ENCODE measurements at places on chromosomes 6 and 20.
A peak's percentile ranks its signal among the peaks of the same experiment; 100 is the strongest.

DNA sequence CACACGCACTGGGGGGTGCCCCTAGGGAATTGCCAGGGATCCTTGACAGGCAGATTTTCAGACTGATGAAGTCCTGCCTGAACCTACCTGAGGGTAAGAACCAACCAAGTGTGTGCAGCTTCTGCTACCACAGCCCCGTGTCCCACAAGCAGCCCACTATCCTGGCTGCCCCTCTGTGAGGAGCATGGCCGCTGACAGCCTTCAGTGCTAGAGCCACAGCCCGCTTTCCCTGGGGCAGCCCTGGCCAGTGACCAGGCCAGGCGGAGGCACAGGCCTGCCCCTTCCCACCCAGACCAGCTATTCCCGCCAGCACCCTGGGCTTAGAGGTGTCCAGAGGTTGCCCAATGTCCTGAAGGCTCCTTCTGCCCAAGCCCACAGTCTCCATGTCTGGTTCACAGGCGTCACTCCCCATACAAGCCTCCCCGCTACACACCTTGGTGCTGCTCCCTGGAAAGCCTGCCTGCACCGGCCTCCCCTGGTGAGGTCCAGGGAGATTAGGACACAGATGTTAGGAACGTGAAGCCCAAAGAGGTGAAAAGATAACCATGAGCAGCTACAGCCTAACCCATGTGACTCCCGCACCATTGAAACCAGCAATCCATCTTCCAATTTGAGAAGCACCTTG lies 207.0 kb downstream of the SYNDIG1 start:
- no peak for DNase-seq

GRCh38 chr20:997486-997885 lies 4.6 kb downstream of the RSPO4 start:
- no peak for DNase-seq

- no peak for DNase-seq
Measured at GRCh38 chr6:3516092-3516491, 59.2 kb upstream of the SLC22A23 start.

GRCh38 chr6:43267619-43268354 lies 24.5 kb downstream of the TTBK1 start:
- DNase-seq = no peak

- no peak for DNase-seq
Measured at GRCh38 chr20:22977047-22977785, 57.9 kb upstream of the SSTR4 start.

DNA sequence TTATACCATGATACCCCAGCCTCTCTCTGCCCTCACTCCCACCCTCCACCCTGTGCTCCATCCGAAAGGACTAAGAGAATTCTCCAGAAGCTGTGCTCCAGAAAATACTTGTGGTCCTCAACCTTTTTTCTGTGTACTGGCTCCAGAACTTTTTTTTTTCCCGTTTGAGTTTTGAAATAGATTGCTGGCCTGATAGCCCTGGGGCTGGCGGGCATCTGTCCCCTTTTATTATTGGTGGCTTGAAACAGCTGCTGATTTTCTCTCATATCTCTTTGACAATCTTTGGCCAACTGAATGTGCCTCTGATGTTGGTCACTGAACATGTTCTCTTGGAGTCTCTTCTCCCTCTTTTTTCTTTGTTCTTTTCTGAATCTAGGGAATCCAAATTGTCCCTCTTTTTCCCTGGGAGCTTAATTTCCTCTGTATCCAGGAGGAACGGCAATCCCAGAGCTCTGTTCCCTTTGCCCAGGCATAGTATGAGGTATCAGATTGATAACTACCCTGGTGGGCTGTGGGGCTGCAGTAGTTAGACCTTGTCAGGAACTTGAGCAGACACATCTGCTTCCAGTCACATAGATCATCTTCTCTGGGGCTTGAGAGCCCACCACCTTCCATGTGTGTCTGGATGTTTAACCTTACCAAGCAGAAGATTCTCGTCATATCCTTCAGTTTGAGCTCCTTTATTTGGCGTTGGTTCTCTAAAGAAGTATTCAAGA lies 1.6 kb downstream of the PPARD start:
- no peak for DNase-seq

GRCh38 chr6:144683216-144684070 lies 398.3 kb downstream of the UTRN start:
- DNase-seq = no peak

DNA sequence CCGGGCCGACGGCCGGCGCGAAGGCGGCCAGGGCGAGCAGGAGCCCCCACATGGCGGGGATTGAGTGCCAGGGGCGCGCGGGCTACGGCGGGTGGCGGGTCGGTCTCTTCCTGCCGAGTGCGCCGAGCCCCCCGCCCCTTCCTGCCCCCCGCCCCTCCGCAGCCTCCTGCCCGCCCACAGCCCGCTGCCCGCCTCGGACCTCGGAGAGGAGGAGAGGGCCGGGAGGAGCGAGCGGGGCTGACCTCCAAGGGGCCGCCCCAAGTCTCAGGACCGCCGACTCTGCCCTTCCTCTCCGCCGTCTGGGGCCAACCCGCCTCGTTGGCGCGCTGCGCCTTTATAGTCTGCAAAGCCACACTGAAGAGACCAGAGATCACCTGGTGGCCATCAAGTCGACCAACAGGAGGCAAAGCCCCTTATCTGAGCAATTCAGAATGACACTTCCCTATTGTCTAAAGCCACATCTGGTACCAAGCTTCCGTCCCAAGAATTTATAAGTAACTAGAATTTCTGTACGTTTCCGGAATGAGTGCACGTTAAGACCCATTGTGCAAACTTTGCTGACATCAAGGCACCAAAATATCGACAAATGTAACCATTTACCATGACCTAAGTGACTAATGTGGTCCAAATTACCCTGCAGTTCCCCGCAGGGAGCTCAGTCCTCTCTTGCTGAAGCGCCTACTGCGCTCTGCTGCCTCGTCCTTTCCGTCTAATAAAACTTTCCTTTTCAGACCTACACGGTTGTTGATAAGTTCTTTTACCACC lies at the start of gene CPXM1:
CPXM1 (minus strand) TSS at position 107 of the 765 bp plus-strand sequence; CDS start at position 52, 55 bp downstream.
- DNase-seq = no peak

DNA sequence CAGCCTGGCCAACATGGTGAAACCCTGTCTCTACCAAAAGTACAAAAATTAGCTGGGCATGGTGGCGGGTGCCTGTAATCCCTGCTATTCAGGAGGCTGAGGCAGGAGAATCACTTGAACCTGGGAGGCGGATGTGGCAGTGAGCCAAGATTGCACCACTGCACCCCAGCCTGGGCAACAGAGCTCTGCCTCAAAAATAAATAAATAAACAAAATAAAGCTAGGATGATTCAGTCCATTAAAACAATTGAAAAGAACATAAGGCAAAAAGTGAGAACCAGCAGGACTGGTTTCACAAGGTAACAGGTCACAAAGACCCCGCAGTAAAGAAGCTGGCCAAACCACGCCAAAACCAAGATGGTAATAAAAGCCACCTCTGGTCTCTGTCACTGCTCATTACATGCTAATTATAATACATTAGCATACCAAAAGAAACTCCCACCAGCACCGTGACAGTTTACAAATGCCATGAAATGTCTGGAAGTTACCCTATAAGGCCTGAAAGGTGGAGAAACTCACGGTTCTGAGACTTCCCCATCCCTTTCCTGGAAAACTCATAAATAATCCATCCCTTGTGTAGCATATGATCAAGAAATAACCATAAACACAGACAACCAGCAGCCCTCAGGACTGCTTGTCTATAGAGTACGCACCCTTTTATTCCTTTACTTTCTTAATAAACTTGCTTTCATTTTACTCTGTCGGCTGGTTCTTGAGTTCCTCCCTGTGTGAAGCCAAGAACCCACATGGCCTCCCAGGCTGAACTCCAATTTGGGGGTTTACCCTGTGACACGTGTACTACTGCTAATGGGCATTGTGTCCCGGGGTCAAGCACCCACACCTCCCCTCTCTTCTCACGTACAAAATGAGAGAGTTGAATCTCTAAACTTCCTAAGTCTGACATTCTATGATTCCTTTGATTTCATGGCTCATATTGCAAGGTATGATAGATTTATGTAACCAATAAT lies 10.2 kb downstream of the LAMA4 start:
- no peak for DNase-seq

DNA sequence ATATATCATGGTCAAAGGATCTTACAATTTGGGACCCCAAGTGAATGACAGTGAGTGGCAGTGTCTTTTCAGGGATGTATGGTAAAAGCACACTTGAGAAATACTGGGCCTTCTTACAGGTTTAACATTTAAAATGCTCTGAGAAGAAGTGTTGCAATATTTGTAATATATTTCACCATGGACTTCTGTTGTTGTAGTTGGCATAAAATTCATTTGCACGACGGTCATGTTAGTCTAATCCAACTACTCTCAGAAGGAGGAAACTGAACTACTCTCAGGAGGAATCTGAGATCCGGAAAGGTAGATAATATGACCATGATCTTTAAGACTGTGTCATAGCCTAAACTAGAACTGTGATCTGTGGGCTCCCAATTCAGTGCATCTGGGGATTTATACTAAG lies 700.1 kb downstream of the HDGFL1 start:
- no peak for DNase-seq

GRCh38 chr6:24355393-24355792 lies 2.5 kb downstream of the DCDC2 start:
- DNase-seq = no peak

DNA sequence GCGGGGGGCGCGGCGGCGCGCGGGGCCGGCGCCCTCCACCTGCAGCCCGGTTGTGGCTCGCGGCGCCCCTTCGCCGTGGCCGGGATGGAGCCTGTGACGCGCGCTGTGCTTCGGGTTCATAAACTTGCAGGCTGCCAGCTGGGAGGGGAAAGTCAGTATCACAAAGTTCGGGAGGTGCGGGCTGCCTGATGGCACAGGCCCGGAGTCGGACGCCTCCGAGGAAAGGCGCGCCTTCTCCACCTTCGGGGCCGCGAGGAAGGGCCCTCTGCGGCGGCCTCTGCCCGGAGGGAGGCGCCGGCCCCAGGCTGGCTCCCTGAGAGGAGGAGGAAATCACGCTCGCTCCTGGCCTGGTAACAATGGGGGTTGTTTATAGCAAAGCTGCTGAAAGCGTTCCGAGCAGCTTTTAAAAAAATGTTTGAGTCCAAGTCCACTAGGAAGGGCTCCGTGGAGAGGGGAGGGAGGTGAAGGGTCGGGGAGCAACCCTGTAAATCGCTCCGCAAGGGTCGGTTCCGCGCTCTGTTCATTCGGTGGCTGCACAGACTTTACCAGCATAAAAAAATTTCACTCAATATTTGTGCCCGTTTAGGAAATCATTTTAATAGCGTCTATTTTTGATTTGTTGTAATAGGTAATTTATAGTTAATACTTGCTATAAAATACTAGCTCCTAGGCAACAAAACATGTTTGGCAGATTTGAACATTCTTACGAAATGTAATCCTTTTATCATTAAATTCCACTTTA lies 1.0 kb downstream of the AFDN start:
- peak; percentile 49 for DNase-seq

DNA sequence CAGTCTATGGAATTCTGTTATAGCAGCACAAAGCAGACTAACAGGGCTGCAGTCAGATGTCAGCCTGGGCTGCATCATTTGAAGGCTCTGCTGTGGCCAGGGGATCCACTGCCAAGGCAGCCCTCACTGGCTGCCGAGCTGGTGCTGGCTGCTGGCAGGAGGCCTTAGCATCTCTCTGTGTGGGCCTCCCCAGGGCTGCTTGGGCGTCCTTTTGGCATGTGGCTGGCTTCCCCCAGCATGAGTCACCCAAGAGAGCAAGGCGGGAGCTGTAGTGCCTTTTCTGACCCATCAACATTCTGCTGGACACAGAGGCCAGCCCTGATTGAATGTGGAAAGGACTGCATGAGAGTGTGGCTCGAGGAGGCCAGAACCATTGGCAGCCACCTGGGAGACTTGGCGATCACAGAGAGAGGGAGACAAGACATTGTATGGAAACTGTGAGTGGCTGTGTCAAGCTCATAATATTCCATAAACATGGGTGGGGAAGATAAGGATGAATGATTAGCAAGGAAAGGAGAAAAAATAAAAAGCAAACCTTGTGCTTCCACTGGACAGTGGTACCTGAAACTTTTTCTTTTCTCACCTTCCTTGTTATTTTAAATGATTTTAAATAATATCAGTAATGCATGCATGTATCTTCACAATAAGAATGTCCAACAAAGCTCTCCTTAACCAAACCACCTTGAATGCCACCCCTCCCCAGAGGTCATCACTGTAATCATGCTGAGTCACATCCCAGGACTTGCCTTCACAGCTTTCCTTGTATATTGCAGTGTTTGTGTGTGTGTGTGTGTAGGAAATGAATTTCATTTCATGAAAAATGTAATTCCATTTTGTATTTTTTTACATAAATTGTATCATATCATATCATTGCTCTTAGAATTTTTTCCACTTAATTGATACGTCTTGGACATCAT lies 55.0 kb upstream of the VSX1 start:
- no peak for DNase-seq

- no peak for DNase-seq
Measured at GRCh38 chr20:36157610-36158009, 3.1 kb downstream of the EPB41L1 start.

DNA sequence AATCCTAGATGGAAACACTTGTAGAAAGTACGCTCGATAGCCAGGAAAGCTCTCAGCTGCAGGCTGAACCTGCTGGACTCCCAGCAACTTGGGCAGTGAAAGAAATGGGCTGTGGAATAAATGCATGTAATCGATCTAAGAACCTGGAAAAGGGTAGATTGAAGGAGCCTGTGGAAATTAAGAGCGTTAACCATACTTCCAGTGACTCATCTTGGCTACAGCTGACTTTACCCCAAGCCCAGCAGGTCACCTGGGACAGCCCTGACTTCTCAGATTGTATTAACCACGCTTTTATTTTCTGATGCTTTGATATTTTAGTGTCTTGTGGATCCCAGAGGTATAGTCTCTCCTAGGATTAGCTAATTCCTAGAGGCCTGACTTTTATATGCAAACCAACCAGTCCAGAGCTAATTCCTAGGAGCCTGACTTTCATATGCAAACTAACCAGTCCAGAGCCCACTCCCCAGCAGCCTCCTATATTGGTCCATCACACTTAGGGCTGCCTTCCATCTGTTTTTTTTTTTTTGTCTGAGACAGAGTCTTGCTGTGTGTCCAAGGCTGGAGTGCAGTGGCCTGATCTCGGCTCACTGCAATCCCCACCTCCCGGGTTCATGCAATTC lies 86.3 kb downstream of the GMPR start:
- no peak for DNase-seq

- DNase-seq = no peak
Measured at GRCh38 chr6:21750575-21750974, 157.0 kb downstream of the SOX4 start.

DNA sequence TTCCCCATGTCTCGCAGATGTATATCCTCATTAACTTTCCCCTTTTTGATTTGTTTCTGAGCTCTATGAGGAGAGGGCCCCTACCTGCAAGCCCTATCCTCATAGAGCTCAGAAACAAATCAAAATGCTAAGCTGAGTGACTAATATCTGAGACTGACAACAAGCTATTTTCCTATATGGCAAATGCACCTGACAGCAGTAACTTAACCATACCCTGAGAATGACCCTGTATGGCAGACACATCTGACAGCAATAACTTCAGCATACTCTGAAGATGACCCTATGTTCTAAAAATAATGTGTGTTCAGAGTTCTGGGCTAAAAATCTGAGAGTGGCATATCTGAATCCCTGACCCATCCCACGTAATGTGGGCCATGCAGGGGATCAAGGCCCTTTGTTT lies 79.0 kb upstream of the MEI4 start:
- no peak for DNase-seq

GRCh38 chr6:13541496-13541895 lies 32.9 kb upstream of the SIRT5 start:
- DNase-seq = no peak
